Fibroblast of lung (primary cell): ENCODE measurements at places on chromosomes 4 and X. TPM values are rescaled to one million over a fixed set of nuclear protein-coding genes. Genes with fewer than 3 reads are reported as not detected.

The NXF2 gene
- not detected in 2 replicates for polyA plus RNA-seq

The OPRPN gene
- not detected in 2 replicates for polyA plus RNA-seq

The TLR10 gene
- not detected in 2 replicates for polyA plus RNA-seq

The GPC4 gene
- polyA plus RNA-seq, result 1.0 and 3.4 TPM in 2 replicates

The AREG gene
- polyA plus RNA-seq, result 0.50 and 3.9 TPM in 2 replicates

The UTP14A gene
- polyA plus RNA-seq, result 15.6 and 20.3 TPM in 2 replicates

The GABRG1 gene
- polyA plus RNA-seq, result not detected in 2 replicates

The TCEAL7 gene
- polyA plus RNA-seq, result 36.5 and 46.8 TPM in 2 replicates

The ATP2B3 gene
- not detected in 2 replicates for polyA plus RNA-seq

The VCX gene
- polyA plus RNA-seq, result not detected in 2 replicates

The ABCG2 gene
- polyA plus RNA-seq, result 4.5 and 5.5 TPM in 2 replicates

The SHROOM2 gene
- 0.97 and 6.3 TPM in 2 replicates for polyA plus RNA-seq
